NCI-H345 (cell line): ENCODE measurements at places on chromosomes 12 and 14.
A peak's percentile ranks its signal among the peaks of the same experiment; 100 is the strongest.

GRCh38 chr12:88327276-88327675 is 185.2 kb downstream of the TMTC3 start:
- DNase-seq = no peak

DNA sequence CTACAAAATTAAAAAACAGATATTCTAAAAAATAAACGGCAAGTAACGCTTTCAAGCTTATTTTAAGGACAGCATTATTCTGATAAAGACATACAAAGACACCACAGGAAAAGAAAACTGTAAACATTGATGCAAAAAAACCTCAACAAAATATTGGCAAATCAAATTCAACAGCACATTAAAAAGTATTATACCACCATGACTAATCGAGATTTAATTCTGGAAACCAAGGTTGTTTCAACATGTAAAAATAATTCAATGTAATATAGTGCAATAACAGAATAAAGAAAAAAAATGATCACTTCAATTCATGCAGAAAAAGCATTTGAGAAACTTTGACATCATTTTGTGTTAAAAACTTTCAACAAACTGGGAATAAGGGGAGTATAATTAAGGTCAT is 1323.2 kb downstream of the FSCB start:
- DNase-seq = no peak

- no peak for DNase-seq
These were observed 160.9 kb upstream of the EEA1 start for GRCh38 chr12:93089805-93090569.

DNA sequence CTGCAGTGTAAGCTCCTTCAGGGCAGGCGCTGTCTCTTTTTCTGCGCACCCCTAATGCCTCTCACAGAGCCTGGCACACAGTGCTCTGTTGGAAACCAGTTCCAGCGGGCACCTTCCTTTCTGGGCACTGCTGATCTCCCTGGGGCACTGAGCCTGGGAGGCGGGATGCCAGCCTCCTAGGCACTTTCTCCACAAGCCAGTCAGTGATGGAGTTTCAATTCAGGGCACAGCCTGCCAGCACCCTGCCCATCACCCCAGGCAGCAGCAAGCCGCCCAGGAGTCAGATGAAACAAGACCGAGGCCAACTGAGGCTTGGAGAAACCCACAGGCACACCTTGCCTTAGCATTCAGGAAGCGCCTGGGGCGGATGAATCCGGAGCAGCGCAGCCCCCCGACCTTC is 5.7 kb upstream of the CTDSP2 start:
- no peak for DNase-seq

DNA sequence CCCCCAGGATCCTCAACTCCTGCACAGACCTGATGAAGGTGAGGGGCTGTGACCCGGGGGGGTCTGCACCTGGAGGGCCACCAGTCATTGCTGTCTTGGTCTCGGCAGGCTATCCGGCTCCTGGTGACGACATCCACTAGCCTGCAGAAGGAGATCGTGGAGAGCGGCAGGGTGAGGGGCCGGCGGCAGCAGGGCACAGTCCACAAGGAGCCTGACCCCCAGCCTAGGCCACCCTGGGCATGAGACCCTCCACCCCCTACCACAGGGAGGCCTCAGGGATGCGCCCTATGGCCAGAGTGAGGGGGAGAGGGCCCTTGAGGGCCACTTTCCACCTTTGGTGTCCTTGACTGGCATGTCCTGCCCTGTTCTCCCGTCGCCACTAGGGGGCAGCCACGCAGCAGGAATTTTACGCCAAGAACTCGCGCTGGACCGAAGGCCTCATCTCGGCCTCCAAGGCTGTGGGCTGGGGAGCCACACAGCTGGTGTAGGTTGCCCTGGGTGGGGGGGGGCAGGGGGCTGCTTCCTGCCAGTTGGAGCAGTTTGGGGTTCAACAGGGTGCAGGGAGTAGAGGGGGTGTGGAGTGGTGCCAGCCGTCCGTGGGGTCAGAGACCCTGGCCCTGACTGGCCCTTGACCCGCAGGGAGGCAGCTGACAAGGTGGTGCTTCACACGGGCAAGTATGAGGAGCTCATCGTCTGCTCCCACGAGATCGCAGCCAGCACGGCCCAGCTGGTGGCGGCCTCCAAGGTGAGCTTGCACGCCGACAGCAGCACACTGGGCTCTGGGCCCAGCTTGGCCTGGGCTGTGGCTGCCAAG is 25.0 kb downstream of the HIP1R start:
- peak; percentile 65 for DNase-seq

DNA sequence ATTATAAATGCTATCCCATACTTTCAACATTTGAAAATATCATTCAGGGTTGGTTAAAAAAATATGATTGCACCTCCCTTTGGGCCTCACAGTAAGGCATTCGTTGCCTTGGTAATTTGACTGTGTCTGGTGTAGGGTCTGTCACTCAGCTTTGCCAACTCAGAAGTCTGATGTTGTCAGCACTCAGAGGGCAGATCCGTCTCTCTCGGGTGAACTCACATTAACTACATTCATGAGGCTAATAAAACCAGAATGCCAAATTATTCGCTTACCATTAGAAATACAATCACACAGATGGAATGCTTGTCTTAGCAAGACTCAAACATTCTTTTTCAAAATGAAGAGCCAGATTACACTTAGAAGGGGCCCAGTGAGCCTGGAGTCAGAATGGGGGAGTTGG is 53.0 kb downstream of the NPAS3 start:
- no peak for DNase-seq

- no peak for DNase-seq
These were observed 7.9 kb upstream of the GNG2 start for GRCh38 chr14:51852541-51852940.

GRCh38 chr14:104143521-104144452 is 5.4 kb downstream of the KIF26A start:
- DNase-seq = no peak

DNA sequence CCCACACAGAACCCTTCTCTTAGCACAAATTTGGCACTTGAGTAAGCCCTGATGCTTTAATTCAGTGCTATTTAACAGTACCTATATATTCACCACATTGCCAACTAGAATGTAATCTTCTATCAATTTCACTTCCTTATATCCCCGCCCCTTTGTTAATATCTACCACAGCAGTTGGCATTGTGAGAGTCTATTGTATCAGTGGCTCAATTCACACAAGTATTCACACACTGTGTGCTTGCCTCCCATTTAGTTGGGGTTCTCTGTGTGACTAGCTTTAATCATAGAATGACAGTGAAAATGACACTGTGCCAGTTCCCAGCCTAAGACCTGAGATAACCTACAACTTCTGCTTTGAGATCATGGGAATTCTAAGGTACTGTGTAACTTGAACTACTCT is 103.1 kb downstream of the SEC23A start:
- DNase-seq = no peak

DNA sequence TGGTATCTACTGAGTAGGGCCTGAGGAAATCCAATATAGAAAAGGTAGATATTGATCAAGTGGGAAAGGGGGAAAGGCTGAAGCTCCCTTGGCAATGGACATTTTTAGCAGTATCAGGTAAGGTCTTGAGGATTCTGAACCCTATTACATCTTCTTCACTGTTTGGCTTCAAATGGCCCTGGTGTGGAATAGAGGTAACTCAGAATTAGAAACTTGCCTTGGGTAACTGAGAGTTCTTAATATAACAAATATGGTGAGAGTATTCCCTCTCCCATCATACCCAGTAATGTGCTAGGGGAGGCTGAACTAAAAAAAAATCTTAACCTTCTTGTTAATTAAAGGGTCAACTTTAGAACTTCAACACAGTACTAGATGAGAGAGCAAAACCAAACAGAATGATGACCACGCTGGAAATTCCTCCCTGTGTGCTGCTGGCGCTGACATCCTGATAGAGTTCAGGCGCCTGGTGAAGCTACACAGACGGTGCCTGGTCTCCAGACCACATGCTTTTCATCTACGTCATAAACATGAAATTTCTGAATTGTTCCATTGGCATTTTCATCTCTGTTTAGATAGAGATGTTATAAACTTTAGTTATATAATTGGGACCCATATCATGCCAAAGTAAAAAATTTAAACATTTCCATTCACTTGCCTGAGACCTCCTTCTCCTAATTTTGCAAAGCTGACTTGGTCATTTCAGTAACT is 128.3 kb downstream of the AKAP6 start:
- no peak for DNase-seq

GRCh38 chr12:63764481-63764880 is 15.2 kb upstream of the RXYLT1 start:
- DNase-seq = no peak

- no peak for DNase-seq
These were observed 288.6 kb downstream of the AACS start for GRCh38 chr12:125353871-125354270.

DNA sequence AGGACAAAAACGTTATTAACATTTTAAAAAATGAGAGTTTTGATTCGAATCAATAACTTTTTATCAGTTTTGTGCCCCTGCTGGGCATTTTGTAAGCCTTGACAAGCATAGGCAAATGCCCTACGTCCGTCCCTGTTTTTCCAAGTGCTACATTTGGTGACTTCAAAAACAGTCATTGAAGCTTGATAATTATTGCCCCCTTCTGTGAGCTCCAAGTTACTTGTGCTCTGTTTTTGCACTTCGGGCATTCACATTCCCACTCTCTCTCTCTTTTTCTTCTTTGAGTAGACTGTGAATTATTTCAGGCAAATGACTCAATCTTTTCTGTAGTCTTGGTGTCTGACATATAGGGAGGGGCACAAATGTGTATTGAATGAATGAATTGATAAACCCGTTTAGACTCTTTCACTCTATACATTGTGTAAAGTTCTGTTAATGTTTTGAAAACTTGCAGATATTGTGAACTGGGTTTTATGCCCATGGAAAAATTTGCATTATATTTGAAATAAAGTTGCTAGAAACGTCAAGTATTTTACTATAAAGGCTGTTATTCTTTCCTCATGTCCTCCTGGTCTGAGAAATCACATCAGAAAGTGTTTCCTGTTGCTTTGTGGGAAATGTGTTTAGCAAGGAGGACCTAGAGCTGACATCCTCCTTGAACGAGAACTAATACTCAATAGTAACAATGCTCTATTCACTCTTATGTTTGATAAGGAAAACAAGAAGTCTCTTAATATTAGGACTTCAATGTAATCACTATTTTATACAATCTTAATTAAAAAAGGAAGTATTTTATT is 1.4 kb downstream of the APAF1 start:
- DNase-seq = no peak

- no peak for DNase-seq
These were observed 168.0 kb downstream of the SLC16A7 start for GRCh38 chr12:59763835-59764234.

GRCh38 chr14:22844221-22845102 is 8.1 kb downstream of the MMP14 start:
- no peak for DNase-seq

GRCh38 chr14:61517911-61518384 is 177.4 kb upstream of the HIF1A start:
- no peak for DNase-seq

GRCh38 chr14:25044106-25044698 is 5.7 kb downstream of the STXBP6 start:
- DNase-seq = no peak

GRCh38 chr12:44046732-44047417 is 211.0 kb downstream of the TMEM117 start:
- no peak for DNase-seq

- DNase-seq = no peak
These were observed 5.7 kb downstream of the DNAJC22 start for GRCh38 chr12:49352351-49352750.

DNA sequence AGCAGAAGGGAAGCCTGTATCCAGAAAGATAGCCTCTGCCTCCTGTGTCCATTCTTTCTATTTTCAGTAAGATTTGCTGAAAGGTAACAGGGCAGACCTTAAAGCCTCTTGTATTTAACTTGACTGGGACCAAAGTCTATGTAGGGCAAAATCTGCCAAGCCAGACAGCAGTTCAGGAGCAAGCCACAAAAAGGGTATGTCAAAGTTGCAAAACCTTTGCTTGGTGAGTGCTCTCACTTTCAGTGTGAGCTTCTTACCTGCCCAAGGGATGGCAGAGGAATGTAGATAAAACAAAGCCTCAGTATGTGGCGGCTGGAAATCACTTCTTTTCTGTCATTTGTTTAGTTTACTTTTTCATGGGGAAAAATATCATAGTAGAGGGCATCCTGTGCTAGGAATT is 63.1 kb downstream of the PLEKHG7 start:
- no peak for DNase-seq

GRCh38 chr14:101009531-101009930 is 106.0 kb upstream of the RTL1 start:
- DNase-seq = no peak

GRCh38 chr14:102893452-102893851 is 29.0 kb upstream of the AMN start:
- no peak for DNase-seq

DNA sequence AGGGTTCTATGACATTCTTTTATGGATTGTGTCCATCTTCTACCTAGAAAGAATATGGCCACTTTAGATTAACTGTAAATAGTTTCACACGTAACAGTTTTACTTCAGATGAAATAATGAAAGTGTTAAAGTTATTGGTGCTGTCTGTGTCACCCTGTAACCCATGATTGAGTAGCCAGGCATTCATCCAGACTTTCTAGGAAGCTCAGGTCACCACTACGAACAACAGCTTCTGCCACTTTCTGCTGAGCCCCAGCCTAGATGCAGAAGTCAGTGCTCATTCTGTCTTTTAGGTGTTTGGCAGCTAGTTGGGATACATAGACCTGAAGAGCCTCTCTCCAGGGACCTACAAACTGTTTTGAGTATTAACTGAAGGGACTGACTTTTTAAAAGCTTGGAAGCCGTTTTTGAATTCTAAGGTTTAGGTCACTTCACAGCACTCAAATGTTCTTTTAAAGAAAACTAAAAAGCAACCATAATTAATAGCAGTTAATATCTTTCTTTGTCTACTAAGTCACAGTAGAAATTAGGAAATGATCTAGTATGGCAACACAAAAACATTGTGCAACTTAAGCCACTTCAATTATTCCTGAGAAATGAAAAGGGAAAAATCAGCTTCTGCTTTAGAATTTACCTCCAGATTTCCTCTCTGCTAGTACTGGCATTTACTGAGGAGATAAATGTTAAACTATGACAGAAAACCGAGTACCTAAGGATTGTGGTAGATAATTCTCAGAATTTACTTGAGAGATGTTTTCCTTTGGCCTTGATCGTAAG is 266.9 kb downstream of the CCDC91 start:
- no peak for DNase-seq
